ENCODE measurements at places on chromosomes 2 and 18.

- DNase-seq: no peak
Measured at GRCh38 chr2:147364597-147364996, 480.2 kb upstream of the ACVR2A start.

DNA sequence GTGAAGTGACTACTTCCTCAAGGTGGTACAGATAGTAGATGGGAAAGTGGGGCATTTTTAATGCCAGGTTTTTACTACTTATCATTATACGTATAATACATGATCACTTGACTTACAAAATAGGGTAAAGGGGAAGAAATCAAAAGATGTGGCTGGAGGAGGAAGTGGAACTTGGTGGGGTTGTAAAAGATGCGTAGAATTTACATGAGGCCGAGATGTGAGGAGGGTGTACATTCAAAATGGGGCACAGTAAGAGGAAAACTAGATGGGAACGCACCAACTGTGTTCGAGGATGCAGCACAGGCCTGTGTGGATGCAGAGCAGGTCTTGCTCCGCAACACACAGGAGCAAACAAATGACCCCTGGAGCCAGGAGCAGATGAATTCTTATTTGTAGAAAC lies 403.3 kb downstream of the TXNL1 start:
- no peak for DNase-seq

DNA sequence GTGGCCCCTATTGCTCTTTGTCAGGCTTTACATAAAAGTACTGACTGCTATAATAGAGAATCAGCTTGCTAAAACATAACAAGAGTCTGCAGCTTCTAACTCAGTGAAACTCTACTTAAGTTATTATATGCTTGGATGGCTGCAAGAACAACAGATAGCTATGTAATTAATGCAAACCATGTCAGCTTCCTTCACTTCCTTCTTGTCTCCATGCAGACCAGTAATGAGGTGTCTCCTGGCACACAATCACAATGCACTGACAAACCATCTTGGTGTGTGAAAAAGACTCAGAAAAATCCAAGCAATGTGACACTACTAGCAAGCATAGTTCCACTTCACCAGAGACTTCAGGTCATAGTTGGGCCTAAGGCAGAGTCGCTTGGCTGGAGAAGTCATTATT lies 2068.9 kb upstream of the PIK3C3 start:
- DNase-seq: no peak

DNA sequence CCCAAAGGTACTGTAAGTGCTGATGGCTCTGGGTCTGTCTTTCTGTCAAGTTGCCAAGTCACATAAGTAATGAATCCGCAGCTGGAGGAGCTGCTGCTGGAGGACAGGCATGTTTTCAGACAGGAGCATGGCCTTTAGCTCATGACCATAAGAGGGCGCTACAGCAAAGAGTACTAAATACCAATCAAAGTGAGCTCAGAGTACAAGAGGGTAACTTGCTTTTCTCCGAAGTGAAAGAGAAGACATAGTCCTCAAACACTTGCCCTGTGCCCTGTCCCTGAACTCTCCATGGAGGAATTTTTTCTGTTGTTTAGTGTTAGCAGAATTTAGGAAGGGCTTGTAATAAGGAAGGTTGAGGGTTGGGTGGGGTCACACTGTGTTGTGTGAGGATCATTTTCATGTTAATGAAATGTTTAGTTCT lies 58.0 kb upstream of the EML6 start:
- DNase-seq: peak; percentile 20

- no peak for DNase-seq
Measured at GRCh38 chr2:150639383-150639782, 151.9 kb upstream of the RND3 start.

DNA sequence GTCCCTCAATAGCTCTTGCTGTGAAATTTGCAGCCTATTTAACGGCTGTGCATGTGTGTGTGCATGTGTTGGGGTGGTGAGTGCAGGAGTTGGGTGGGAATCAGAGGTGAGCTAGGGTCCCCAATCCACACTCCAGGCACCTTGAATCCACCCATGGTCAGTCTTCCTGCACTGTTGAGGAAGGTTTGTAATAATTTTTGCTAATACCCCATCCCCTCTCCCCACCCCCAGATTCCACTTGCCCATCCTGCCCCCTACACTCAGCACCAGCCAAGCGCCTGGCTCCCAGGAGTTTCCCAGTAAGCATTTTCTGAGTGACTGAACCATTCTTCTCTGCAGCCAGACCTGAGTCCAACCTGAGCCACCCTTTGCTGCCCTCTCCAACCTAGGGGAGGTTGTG lies 208.4 kb upstream of the RAB12 start:
- DNase-seq: no peak

GRCh38 chr18:75492852-75493251 lies 65.3 kb upstream of the SMIM21 start:
- DNase-seq: no peak

DNA sequence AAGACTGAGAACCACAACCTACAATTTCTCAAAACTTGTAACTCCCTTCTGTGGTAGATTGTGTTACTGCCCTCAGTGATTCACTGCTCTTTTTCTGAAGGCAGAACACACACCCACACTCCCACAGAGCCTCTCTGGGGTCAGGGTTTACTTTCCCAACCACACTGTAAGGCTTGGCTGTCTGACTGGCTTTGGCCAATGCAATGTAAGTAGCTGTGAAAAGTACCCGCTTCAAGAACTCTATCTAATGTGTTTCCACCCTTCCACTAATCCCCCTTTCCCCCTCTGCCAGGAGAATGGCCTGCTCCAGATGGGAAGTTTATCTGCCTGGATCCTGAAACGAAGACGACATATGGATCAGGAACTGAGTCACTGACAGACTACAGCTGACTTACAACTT lies 222.7 kb downstream of the CDH2 start:
- peak; percentile 46 for DNase-seq
